Activated T-cell treated with anti-CD3 and anti-CD28 coated beads for 4 hours (primary cell): ENCODE measurements at places on chromosomes 2 and 18.

GRCh38 chr2:8882094-8882493, 44.7 kb upstream of the KIDINS220 start:
- no peak for DNase-seq

- DNase-seq = no peak
Measured at GRCh38 chr18:332721-333510, 65.1 kb upstream of the THOC1 start.

- peak; percentile 11 for DNase-seq
Measured at GRCh38 chr2:55616551-55617174, 759 bp downstream of the PPP4R3B start.

DNA sequence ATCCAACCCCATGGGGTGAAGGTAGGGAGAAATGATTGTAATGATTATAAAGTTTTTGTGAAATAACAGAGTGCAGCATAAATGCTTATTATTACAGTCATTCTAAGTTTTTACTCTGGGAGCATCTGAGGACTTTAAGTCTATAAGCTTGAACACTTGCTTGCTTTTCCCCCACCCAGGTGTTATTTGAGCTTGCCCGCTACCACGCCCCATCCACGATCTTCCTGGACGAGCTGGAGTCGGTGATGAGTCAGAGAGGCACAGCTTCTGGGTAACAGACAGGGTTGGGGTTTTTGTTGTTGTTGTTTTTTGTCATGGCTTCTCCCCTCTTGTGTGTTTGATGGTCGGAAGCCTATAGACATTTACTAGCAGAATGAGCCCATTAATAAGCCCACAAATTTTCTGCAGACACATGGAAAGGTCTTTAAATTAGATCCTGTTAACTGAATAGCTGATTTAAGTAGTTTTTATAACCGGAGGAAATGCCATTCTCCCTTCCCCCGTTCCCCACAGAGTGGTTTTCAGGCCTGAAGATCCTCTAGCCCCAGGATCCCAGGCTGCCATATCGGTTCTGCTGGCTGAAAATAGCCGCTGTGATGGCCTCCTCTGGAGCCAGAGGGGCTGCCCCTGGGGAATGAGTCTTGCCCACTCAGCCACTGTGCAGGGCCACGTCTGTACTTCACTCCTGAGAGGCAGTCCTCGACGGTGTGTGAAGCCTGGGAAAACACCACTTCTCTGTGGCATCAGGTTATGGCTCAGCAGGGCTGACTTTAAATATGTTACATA, 39.9 kb upstream of the ELOA2 start:
- no peak for DNase-seq

GRCh38 chr2:21234001-21234400, 110.2 kb downstream of the TDRD15 start:
- no peak for DNase-seq
